Muscle of back (tissue), 13 donors: ENCODE measurements at places on chromosomes 16 and 17. TPM values are rescaled to one million over a fixed set of nuclear protein-coding genes. Genes with fewer than 3 reads are reported as not detected.

GRCh38 chr16:53071748-53072301 is 17.0 kb downstream of the CHD9 start:
- peak; percentile 98 for DNase-seq

GRCh38 chr17:74515941-74516340 is 15.3 kb downstream of the CD300LB start:
- no peak for DNase-seq

GRCh38 chr17:59830846-59831486 is 61.8 kb downstream of the TUBD1 start:
- DNase-seq: no peak

The ZNHIT3 gene
- 51.6 TPM for polyA plus RNA-seq

DNA sequence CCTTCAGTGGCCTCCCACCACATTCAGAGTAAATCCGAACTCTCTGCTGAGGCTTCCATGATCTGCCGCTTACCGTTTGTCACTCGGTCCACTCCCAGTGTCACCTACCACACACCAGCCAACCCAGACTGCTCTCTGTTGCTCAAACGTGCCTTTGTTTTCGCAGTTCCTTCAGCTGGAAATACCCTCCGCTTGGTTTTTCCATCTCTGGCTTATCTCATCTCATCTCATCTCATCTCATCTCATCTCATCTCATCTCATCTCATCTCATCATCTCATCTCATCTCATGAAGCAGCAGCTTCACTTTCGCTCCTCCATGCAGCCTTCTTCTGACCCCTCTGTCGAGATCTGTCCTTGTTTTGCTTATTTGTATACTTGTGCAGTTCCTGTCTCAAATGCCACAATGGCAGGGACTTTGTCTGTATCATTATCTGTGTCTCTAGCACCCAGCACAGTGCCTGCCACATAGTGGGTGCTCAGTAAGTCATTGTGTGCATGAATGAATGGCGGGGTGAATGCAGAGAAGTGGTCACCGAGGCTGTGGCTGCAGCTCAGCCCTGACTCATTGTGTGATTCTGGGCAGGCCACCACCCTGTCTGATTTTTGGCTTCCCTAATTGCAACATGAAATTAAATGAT is 3.8 kb upstream of the SNX20 start:
- no peak for DNase-seq

The PRAC1 gene
- not detected for polyA plus RNA-seq

GRCh38 chr16:12182212-12182611 is 205.7 kb downstream of the SNX29 start:
- no peak for DNase-seq

The RAMP2 gene
- polyA plus RNA-seq: 62.6 TPM

The HCRT gene
- polyA plus RNA-seq: not detected

DNA sequence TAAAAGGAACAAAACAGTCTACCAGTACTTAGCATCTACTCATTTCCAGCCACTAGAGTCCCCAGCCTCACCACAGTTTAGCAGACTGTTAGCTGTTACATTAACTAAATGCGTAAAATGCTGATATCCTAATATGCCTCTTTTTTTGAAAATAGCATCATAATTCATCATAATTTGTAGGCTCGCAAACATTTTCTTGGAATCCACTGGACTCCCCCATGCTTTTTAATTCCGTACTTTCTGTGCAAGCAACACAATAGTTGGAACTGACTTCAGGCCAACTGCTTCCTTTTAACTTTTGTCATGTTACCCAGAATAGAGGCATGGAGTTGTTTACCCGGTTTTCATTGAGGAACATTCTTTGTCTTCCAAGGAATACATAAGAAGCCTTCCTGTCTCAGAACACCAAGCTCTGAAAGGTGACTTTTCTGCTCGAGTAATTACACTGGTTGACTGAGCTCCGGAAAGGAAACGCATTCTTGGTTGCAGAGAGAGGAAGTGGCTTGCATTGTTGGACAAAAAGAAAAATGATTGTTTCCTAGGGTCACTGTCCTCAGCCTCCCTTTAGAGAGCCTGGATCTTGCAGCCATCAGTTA is 30.9 kb upstream of the SEC14L1 start:
- DNase-seq: peak; percentile 73

DNA sequence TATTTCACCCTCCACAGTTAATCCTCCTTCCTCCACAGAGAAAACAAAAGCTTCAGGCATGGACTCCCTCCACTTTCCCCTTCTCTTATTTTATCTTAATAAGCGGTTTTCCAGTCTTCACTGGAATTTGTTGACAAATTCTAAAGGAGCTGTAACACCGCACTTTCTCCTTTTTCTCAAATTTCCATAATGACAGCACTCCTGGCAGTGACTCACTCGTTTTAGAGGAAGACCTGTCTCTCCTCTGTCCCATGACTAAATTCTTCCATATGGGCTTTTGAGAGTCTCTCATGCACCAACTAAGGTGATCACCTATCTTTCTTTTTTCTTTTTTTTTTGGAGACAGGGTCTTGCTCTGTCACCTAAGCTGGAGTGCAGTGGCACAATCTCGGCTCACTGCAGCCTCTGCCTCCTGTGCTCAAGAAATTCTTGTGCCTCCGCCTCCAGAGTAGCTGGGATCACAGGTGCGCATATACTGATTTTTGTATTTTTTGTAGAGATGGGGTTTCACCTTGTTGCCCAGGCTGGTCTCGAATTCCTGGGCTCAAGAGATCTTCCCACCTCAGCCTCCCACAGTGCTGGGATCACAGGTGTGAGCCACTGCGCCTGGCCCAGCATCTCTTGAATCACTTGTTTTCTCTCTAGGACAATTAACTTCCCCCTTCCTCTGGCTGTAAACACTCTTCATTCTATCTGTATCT is 7.7 kb downstream of the ITGAM start:
- no peak for DNase-seq

- no peak for DNase-seq
Measured at GRCh38 chr16:84617041-84617790, 662 bp downstream of the COTL1 start.

The CACNG3 gene
- not detected for polyA plus RNA-seq

DNA sequence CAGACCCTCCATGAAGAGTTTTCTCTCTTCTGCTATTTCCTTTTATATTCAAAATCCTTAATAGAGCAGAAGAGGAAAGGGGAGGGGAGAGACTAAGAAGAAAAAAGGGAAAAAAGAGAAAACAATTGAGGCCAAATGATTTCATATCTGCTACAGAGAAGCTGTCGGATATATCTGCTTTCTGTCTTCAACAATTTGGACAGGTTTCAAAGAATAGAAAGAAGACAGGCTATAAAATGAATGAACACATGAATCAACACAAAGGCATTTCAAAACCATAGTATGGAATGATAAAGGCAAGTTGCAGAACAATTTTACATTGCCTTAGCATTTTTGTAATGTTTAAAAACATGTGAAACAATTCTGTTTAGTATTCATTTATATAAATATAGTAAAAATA is 4.7 kb upstream of the CMTR2 start:
- DNase-seq: no peak

DNA sequence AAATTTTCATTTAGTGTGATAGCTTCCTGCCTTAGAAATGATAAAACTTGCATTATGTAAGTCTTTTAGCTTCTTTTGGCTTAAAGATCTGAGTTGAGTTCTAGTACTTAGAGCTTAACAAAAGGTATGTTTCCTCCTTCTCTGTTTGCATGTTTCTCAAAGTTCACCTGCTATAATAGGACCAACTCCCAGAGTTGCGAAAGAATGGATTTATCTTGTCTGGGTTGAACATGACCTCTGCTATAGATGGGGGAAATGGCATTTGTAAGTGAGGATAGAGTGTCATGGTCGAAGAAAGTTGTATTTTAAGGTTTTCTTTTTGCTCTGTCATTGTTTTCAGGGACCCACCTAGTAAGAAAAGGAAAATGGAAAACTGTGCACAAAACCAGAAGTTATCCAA is 7.2 kb downstream of the ATMIN start:
- no peak for DNase-seq
